Keratinocyte (primary cell): ENCODE measurements at places on chromosomes 2 and 18. TPM values are rescaled to one million over a fixed set of nuclear protein-coding genes. Genes with fewer than 3 reads are reported as not detected.

GRCh38 chr2:181305301-181306123, 151.7 kb upstream of the ITGA4 start:
- DNase-seq = no peak

- no peak for DNase-seq
Observed at GRCh38 chr2:18825838-18826237, 236.5 kb upstream of the NT5C1B start.

DNA sequence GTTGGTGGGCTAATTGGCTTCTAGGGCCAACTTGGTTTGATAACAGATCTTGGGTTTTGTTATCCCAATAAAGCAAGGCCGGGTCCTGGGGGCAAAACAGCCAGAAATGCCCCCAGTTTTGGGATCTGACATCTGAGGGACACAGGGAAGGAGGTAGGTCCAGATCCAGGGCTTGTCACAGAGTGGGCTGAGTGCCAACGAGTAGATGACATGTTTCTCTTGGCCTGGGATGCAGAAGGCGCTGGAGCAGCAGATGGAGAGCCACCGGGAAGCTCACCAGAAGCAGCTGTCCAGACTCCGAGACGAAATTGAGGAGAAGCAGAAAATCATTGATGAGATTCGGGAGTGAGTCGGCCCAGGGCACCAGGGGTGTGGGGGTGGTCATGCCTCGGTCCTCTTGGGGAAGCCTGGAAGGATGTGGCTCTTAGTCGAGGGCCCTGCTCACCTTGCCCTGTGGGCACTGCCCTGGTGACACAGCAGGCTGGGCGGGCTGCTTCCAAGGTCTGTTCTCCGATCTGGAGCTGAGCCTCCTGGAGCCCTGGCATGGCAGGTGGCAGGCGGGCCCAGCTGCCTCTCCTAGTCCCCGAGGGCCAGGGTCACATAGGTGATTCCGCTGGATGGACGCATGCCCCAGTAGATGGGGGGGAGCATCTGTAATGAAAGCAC, 40.2 kb upstream of the LYPD6B start:
- DNase-seq = no peak

DNA sequence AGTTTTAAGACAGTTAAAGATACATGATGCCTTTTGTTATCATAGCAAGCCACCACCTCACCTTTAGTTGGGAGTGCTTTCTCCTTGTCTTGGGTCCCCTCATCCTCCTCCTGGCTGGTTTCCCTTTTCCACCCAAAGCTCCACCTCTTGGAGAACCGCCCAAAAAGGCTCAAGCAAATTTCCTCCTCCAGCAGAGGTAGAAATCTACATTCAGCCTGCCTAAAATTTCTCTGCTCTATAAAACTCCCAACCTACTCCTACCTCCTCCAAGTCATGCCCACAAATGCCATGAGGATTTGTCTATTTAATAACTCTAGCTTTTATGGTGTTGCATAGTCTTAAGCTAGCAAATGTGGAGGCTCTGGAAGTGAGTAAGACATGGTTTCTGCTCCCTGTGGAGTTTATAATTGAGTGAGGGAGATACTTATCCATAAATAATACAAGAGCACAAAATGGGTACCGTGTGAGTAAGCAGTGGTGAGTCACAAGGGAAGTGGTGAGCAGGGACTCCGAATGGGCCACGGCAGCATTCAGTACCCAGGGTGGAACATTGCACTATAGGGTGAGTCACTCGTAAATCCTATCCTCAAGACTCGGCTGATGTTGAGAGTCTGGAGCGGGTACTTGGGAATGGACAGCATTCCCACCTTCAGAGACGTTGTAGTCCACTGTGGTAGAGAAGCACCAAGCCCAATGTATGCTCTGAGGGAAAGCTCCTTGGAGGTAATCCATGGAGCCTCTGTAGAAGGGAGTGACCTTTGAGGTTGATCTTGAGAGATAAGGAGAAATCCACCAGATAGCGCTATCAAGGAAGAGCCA, 146.3 kb downstream of the RTN4 start:
- DNase-seq = peak; percentile 90

GRCh38 chr2:53826030-53826410, 33.7 kb downstream of the GPR75 start:
- no peak for DNase-seq

DNA sequence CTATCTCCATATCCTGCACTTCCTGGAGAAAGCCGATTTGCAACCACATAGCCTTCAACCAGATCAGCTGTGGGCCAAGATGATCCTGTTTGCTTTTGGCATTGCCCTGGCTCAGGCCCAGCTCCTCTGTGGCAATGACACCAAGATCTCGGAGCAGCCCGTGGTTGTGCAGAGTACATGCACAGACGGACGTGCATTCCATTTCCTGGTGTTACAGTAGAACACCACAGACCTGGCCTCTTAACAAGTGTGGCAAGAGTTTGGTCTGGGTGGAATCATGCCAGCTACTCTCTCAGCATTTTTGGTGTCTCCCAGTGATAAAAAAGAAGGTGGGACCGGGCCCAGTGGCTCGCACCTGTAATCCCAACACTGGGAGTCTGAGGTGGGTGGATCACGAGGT, 20.0 kb downstream of the MALT1 start:
- DNase-seq = no peak

- no peak for DNase-seq
Observed at GRCh38 chr18:55381277-55381676, 206.7 kb downstream of the TCF4 start.

MRO gene
- not detected in 3 replicates for polyA plus RNA-seq

DNA sequence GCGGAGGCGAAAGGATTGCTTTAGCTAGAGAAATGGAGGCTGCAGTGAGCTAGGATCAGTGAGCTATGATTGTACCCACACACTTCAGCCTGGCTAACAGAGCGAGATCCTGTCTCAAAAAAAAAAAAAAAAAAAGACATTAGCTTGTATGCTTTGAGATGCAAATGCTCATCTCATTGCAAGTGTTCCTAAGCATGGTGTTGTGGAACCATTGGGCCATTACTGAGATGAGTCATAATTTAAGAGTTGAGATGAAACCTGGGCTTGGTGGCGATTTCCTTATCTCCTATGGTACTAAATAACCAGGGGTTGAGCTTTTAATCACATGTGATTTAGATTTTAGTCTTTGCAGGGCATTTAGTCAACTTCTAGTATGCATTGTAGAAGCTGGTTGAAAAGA, 2.2 kb downstream of the PLEKHA3 start:
- DNase-seq = no peak

DNA sequence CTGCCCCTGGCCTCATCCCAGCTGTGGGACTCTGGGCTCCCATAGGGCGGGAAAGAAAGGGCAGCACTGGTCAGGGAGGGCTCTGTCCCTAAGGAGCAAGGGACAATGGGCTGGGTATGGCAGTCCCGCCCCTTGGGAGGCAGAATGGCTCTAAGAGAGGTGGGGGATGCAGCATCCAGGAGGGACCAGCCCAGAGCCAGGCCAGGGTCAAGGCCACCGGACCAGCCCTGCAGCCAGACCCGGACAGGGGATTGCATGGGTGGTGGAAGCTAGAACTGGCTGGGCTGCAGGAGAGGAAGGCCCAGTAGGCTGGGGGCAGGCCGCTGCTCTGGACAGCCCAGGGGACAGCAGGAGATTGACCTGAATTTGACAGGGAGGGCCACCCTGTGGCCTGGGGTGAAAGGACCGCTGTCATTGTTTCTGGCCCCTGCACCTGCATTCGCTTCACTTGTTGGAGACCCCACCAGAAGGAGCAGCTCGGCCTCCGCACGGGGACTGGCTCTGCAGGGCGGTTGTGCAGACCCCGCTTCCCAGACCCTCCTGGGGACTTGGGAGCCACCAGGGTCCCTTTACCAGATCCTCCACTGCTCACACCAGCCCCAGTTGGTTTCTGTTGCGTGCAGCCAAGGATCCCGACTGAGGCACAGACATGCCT, 14.6 kb downstream of the RAMP1 start:
- no peak for DNase-seq

QPCT gene
- 11.6 to 26.2 TPM (median 11.7 TPM) in 3 replicates for polyA plus RNA-seq

CCBE1 gene
- polyA plus RNA-seq = 12.9 to 26.6 TPM (median 20.1 TPM) in 3 replicates

B3GNT2 gene
- 27.8 to 44.3 TPM (median 41.6 TPM) in 3 replicates for polyA plus RNA-seq

MYCN gene
- polyA plus RNA-seq = 0.18 TPM in 1 of 3 replicates, not detected in the others

ITPRIPL1 gene
- 0.28 to 0.66 TPM (median 0.58 TPM) in 3 replicates for polyA plus RNA-seq

ACOXL gene
- 0.04 to 0.16 TPM (median 0.15 TPM) in 3 replicates for polyA plus RNA-seq

ANKRD36C gene
- polyA plus RNA-seq = 2.6 to 8.4 TPM (median 7.4 TPM) in 3 replicates

MZT2B gene
- 89.6 to 229 TPM (median 133 TPM) in 3 replicates for polyA plus RNA-seq

SERPINB12 gene
- 0.05 to 0.21 TPM (median 0.10 TPM) in 3 replicates for polyA plus RNA-seq

- no peak for DNase-seq
Observed at GRCh38 chr2:53265544-53266299, 501.9 kb upstream of the CHAC2 start.

GALR1 gene
- not detected in 3 replicates for polyA plus RNA-seq

GRCh38 chr2:43062058-43062457, 164.3 kb downstream of the ZFP36L2 start:
- no peak for DNase-seq

KCMF1 gene
- 75.9 to 111 TPM (median 95.1 TPM) in 3 replicates for polyA plus RNA-seq

GRCh38 chr2:46270384-46270783, 26.8 kb upstream of the EPAS1 start:
- DNase-seq = no peak

GRCh38 chr2:54735636-54736035, 12.2 kb downstream of the EML6 start:
- DNase-seq = no peak
